Astrocyte of the cerebellum (primary cell): ENCODE measurements at places on chromosomes 6 and 20.

DNA sequence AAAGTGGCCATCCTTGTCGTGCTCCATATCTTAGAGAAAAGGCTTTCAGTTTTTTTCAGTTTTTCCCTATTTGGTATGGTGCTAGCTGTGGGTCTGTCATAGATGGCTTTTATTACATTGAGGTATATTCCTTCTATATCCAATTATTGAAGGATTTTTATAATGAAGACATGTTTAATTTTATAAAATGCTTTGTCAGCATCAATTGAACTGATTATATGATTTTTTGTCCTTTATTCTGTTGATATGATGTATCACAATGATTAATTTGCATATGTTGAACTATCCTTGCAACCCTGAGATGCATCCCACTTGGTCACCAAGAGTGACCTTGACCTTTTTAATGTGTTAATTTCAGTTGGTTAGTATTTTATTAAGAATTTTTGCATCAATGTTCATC, 55.1 kb upstream of the VGLL2 start:
- no peak for DNase-seq

DNA sequence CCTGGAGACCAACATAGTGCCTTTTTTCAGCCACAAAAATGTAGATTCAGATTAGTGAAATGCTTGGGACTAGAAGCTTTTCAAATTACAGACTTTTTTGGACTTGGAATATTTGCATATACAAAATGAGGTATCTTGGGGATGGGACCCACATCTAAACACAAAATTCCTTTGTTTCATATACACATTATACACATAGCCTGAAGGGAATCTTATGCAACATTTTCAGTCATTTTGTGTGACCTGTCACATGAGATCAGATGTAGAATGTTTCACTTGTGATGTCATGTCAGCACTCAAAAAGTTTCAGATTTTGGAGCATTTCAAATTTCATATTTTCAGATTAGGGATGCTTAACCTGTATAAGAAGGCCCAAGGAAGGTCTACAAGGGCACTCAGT, 44.5 kb upstream of the ALDH8A1 start:
- no peak for DNase-seq

DNA sequence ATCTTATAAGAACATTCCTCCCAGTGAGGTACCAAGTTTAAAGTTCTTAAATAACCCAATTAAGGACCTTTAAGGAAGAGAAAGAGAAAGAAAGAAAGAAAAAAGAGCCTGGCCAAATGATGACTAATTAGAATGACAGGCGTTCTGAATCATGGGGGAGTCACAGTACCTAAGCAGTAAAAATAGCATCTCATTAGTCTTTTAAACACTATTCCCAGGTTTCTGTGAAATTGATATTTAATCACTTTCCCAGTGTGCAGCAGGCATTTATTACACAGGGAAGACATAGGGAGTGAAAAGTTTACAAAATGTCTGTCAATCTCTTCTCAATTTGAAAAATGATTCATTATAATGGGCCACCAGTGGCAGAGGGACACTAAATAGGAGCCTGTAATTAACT, 251.4 kb upstream of the MANEA start:
- peak; percentile 11 for DNase-seq

DNA sequence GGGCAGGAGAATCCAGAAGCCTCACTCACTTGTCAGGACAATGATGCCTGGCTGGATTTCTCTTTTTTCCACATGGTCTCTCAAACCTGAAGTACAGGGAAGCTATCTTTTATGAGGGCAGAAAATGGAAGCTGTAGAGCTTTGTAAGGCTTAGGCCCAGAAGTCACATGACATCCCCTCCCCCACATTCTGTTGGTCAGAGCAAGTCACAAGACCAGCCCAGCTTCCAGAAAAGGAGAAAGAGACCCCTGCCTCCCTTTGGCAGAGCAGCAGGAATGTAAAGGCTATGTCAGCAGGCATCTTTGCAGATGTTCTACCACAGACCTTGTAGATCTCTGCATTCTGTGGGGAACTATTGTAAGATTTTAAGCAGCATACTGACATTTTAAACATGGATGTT, 245.5 kb downstream of the SLC35F1 start:
- DNase-seq = no peak

DNA sequence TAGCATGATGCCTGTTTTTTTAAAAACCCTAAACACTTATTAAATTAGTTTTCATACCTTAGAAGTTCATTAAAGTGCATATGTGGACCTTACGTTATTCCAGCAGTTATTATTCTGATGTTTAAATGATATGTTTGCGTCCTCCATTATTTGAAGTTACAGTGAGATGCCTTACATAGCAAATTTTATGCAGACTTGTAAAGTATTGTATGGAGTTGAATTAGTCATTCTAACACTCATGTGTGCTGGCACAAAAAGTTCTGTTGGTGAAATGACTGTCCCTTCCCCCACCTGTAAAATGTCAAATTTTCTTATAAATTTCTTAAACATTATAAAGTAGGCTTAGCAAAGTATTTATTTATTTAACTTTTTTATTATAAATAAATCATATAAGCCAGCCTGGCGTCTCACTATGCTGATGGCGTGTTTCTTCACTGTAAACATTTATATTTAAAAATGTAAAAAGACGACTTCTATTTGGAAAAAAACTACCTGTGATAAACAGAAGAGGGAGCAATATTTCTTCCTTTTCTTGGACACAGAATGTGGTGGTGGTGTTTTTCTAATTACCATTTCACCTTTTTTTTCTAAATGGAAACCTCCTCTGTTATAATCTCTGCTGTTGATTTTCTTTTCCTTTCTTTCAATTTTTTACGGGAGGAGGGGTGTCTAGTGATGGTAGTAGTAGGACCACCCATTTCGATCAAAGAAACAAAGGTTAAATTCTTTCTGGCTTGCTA, 155.4 kb downstream of the RFPL4B start:
- DNase-seq = peak; percentile 20

DNA sequence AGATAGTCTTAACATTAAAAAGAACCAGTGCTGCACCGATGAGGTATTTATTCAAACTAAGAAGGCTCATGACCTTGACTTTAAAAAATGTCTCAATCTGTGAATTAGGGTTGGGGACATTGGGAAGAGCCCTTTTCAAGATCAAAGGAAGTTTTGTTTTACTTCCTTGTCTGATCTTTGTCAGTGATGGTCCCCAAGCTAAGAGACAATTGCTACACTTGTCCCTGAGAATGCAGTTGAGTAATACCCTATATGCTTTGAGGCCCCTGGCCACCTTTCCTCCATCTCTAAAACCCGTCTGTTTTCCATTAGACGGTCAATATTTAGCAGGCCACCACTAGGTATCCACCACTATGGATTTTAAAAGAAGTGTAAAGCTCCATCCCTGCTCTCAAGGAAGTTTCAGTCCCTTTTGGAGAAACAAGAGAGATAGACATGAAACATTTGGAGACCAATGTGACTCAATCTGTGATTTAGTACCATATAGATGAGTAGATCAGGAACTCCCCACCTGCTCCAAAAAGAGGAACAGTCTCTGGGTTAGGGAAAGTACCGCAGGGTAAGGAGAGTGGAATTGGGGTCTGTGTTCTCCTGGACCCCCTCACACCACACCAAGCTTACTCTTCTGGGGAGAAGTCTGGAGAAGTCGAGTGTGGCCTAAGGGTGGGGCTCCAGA, 99.1 kb upstream of the ISM1 start:
- no peak for DNase-seq

GRCh38 chr6:143336446-143337152, 113.9 kb downstream of the ADAT2 start:
- peak; percentile 50 for DNase-seq

DNA sequence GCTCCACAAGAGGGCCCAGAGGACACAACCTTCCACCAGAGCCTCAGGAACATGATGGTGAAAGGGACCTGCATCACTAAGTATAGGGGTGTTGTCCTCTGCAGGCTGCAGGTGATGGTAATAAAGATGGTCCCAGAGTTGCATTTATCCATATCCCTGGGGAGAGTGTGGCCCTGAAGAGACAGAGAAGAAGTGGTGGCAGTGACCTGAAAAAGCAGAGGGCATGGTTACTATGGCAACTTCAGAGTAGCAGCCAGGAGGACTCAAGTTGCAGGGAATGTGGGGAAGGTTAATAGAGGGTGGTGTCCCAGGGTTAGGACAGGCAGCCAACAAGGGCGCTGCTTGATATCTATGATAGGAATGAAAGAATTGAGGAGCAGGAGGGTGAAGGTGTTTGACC, 57.1 kb downstream of the HLA-A start:
- DNase-seq = no peak

DNA sequence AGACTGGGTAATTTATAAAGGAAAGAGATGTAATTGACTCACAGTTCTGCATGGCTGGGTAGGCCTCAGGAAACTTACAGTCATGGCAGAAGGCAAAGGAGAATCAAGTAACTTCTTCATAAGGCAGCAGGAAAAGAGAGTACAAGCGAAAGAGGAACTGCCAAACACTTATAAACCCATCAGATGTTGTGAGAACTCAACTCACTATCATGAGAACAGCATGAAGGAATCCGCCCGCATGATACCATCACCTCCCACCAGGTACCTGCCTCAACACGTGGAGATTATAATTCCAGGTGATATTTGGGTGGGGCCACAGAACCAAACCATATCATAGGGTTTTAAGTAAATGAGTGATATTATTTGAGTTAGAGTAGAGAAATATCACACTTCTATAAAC, 189.3 kb downstream of the TSHZ2 start:
- no peak for DNase-seq

DNA sequence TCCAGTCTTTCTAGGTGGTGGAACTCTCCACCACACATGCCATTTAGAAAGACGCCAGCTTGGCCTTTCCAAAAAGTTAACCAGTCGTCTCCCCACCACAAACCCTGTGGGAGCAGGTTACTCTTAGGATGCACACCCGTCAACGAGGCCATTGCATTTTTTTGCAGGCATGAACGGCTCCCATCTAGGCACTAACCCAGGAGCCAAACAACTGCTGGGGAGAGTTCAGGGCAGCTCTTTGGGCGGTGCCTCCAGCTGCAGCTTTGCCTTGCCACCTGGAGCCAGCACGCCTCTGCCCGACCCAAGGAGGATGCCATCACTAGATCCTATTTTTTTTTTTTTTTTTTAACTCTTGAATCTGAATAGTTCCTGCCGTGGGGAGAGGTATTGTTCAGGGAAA, 39.9 kb downstream of the TBC1D7 start:
- no peak for DNase-seq

GRCh38 chr6:155434096-155434495, 21.5 kb downstream of the NOX3 start:
- DNase-seq = no peak

GRCh38 chr20:13251904-13252297, 30.8 kb downstream of the ISM1 start:
- DNase-seq = no peak

- no peak for DNase-seq
Observed at GRCh38 chr6:25263657-25264056, 15.5 kb upstream of the CARMIL1 start.

DNA sequence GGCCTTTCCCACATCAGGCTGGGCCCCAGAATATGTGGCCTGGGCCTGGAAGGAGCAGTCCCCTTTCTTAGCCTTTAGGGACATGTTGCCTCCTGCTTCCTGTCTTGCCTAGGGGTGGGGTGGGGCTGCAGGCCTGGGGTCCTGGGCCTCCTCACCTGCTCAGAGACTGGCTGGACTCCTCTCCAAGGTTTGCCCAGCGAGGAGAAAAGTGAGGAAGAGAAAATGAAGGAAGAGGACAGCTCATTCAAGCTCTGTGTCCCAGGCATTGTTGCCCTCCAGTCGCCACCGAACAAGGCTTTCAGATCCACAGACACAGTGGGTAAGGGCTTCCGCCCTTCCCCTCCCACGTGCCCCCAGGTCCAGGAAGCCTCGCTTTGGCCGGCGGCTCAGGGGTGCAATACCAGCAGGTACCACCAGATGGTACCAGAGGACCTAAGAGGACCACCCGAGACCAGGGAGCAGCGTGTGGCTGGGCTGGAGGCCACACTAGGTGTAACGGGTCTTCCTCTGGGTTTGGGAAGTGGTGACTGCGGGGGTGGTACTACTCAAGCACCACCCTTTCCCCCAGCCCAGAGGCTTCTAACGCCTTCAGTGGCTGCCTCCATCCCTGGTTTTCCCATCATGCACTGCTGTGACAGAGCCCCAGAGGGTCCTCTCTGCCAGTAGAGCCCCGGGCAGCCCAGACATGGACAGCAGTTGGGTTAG, 5.5 kb upstream of the BAK1 start:
- DNase-seq = peak; percentile 33

GRCh38 chr6:506508-506907, 115.0 kb downstream of the IRF4 start:
- DNase-seq = no peak

GRCh38 chr6:158993639-158994038, 6.4 kb downstream of the RSPH3 start:
- no peak for DNase-seq

DNA sequence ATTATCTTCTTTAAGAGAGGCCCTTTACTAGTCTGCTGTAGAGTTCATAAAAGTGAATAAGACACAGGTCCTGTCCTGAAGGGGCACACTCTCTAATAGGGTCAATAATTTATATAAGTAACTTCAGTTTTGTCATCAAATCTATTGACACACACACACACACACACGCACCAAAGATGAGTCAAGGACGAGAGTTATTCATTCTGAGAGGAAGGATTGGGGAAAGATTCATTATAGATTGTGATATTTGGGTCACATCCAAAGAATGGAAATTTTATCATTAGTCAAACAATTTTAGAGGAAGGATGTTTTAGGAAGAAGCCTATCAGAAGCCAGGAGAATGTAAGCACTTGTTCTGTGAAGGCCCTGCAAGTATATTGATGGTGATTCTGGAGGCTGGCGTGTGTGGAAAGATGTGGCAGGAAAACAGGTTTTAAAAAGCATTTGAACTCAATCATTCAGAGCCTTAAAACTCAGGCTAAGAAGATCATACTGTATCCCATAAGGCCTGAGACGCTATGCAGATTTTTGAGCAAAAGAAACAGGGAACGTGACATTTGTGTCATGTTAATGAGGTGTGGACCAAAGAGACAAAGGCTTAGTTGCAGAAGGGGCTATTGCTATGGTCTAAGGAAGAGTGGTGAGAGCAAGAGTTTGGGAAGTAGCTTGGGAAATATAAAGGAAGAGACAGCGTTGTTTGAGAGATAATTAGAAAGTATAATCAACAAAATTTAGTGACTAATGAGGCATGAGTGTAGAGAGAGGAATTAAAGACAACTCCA, 161.4 kb upstream of the PREP start:
- no peak for DNase-seq

DNA sequence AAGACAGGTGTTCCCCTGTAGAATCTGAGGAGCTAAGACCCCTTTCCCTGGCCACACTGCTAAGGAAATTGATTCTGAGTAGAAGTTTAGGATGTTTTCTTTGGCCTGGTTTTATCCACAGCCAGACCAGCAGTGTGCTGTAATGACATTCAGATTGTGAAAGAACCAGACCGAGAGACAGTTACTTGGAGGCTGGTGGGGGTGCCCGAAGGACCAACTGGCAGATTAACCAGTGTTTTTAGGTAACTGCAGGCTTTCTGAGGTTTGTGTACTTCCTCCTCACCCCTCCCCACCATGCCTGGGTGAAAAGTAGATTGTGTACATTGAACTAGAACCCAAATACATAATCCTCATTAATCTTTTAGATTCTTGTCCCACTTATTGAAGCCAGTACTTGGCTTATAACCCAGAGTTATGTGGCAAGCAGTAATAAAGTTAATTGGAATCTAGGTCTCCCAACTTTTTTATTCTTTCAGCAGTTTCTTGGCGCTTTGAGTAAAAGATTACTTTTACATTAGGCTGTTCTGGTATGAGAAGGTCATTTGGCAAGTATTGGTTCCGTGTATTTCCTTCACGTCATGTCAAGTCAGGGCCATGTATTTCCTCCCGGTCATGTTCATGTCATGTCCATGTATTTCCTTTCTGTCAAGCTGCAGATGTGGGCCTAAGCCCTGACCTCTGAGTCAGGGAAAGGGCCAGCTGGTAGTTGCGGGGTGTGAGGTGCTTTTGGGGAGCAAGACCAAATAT, 93.7 kb downstream of the TCP11 start:
- DNase-seq = peak; percentile 31

- no peak for DNase-seq
Observed at GRCh38 chr20:35287509-35288324, 3.1 kb upstream of the EIF6 start.
